ENCODE measurements at places on chromosomes 13 and 19.
A peak's percentile ranks its signal among the peaks of the same experiment; 100 is the strongest.

GRCh38 chr13:110873639-110874507 lies 41.0 kb downstream of the ANKRD10 start:
- DNase-seq, result no peak

- DNase-seq, result peak; percentile 93
Observed at GRCh38 chr19:58182989-58183816, at the start of gene ZNF274. Gene ZNF274, plus strand, starts transcription at chr19:58183061. Its CDS starts 905 bp downstream, at chr19:58183966.

- DNase-seq, result no peak
Observed at GRCh38 chr13:100892981-100893380, 218.4 kb upstream of the TMTC4 start.

- no peak for DNase-seq
Observed at GRCh38 chr19:18274219-18274780, at the start of gene IQCN. Gene IQCN, minus strand, starts transcription at chr19:18274452. Its CDS starts 4,974 bp downstream, at chr19:18269478.

DNA sequence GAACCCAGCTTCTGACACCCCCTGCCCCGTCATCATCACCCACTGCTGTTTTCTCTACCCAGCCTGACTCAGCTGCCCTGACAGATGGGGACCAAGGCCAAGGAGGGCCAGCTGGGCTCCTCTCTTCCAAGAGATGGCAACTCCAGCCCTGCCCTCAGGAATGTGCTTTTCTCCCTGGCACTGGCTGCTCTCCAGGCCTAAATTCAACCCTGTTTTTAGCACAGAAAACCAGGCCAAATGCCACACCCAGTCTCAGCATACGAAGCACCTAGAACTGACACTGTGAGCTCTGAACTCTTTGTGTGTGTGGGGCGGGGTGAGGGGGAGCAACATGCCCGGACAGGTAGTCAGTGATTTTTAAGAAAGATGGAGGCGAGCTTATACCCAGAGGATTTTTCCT lies 23.4 kb upstream of the IGFL1 start:
- DNase-seq, result no peak

DNA sequence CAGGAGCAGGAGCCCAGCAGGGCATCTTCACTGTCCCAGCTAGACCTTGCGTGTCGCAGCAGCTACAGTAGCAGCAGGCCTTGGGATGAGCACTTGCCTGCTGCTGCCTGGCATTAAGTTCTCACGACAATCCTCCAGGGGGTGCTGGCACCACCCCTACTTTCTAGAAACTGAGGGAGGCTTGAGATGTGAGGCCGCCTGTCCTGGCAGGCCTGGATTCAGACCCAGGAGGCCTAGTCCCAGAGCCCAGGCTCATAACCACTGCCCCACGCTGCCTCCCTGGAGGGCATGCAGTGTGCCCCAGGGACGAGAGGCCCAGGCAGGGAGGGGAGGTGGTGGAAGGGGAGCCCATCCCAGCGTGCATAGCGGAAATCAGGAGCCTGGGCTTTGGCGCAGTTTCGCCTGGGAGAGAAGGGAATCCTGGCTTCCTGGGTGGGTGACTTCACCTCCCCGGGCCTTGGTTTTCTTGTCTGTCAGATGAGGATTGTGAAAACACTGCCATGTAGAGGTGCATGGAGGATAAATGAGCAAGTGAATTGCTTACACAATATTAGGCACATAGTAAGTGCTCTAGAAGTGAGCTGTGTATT lies 26.1 kb downstream of the PPP5C start:
- no peak for DNase-seq

GRCh38 chr13:66528180-66528579 lies 702.0 kb downstream of the PCDH9 start:
- DNase-seq, result no peak

DNA sequence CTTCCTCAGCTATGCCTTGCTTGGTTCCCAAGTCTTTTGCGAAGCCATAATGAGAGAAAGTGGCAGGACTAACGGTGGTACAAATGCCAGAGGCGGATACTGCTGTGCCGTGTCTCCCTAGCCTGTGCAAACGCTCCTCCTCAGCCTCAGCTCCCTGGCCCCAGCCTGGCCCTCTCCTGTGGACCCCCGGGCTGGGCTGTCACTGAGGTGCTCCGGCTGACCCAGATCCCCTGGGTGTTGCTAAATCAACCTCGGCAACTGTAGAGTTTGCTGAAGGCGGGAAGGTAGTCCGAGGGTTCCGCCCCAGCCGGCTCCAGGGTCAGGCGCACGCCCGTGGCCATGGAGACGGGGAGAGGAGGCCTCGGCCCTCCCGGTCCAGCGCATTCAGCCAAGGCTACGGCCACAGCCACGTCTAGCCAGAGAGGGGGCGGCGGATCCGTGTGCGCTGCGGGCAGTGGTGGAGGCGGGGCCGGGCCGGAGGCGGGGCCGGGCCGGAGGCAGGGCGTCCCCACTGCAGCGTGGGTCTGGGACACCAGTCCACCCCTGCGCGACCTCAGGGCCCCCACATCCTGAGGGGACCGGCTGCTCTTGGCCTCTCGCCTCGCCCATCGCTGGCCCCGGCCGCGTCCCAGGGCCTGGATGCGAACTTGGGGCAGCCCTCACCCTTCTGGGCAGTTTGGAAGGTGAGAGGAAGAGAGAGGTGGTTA lies 16.4 kb upstream of the ZNF492 start:
- no peak for DNase-seq

DNA sequence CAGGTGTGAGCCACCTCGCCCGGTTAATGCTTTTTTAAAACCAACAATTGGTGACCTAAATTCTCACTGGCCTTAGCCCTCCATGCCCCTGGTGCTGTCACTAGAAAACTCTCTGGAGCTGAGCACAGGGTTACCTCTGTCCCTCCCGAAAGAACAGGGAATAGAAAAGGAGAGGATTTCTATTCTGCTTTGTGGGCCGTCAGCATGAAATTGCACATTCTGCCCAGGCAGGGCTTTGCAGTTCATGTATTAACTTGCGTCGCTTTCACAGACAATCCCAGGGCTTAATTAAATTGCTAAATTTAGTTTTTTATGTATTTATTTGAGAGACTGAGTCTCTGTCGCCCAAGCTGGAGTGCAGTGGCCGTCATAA lies 583 bp upstream of the ZNF480 start:
- no peak for DNase-seq

DNA sequence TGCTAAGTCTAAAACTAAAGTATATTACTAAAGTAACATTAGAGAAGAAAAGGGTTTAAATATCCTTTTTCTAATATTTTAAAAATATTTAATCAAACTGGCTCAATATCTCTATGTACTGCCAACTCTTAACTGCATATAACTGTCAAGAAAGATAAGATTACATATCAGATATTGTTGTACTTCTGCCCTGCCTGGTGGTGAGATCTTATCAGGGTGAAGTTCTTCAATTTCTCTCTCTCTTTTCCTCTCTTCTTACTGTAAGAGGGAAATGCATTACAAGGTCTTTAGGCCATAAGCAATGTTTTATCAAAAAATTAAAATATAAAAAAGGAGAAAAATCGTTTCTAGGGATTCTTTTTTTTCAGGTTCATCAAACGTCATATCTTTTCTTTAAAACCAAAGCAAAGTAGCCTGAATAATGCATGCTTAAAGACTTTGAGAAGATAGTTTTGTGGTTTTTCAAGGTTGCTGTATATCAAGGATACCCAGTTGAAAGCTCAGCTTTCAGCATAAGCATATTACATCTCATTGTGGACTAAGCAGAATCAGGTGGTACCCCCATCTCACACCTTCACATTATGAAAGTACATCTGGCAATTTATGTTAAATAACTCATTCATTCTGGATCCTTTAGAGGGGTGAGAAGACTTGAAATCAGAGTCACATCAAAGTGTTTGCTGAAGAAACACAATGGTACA lies 1625.7 kb upstream of the SLC10A2 start:
- no peak for DNase-seq

DNA sequence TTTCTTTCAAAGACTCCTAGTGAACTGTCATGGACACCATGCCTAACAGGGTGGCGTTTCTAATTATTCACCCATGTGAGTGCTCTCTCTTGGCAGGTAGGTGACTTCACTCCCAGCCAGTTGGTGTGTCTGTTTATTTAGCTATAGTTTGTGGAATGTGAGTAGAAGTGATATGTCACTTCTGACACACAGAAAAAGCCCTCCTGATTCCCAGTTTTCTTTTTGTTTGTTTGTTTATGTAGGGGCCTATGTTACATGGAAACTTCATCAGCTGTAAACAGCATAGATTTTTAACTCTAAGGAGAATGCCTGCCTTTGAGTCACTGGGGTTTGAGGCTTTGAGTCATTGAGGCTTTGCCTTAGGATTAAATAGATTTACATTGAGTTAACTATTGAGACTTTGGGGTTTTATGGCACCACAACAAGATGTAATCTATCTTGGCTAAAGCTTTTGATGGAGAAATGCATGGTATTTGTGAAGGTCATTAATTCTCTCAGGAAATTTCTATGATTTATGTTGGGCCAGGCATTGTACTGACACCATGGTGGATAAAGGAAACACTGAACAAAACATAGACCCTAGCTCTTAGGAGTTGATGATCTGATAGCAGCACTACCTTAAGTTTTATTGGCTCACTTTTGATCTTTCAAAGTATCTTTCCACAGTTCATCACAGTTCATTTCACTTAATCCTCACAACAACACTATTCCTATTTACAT lies 45.3 kb downstream of the UFM1 start:
- DNase-seq, result no peak

GRCh38 chr19:34475026-34475974 lies 6.3 kb upstream of the WTIP start:
- DNase-seq, result peak; percentile 24

GRCh38 chr13:45718063-45718462 lies 15.9 kb downstream of the CBY2 start:
- no peak for DNase-seq

DNA sequence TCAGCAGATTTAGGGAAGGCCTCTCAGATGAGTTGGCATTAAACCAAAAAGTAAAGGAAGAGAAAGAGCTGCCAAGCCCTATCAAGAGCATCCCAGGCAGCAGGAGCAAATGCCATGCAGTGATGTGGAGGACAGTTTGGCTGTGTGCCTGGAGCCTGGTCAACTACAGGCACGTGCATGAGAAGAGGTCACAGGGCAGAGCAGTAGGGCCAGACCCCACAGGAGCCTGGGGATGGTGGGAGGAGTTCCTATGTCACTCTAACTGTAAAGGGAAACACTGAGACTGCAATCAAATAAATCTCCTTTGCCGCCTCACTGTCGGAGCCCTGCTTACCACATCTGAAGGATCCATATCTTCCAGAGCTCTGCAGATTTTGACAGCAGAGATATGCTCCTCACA lies 240.5 kb downstream of the ENOX1 start:
- DNase-seq, result no peak

GRCh38 chr13:98503175-98504028 lies 73.5 kb downstream of the STK24 start:
- DNase-seq, result no peak

GRCh38 chr19:8306235-8307054 lies 1.7 kb downstream of the CD320 start:
- no peak for DNase-seq

GRCh38 chr13:62305756-62306155 lies 890.1 kb upstream of the PCDH20 start:
- DNase-seq, result no peak

DNA sequence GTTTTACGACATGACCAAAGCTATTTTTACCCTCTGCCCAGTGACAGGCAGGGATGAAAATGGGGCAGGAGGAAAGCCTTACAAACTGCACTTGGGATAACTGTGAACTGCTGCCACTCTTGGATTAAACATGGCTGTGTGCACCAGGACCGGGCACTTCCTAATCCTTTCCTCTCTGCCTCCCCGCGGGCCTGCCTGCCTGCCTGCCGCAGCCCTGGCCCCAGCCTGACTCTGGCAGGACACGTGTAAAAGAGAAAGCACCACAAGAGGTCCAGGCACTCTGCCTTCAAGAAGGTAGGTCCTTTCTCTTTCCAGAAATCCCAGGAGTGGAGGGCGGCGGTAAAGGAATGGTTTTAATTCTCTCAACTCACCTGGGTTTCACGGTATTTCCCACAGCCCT lies 4.8 kb downstream of the TSHZ3 start:
- DNase-seq, result no peak

DNA sequence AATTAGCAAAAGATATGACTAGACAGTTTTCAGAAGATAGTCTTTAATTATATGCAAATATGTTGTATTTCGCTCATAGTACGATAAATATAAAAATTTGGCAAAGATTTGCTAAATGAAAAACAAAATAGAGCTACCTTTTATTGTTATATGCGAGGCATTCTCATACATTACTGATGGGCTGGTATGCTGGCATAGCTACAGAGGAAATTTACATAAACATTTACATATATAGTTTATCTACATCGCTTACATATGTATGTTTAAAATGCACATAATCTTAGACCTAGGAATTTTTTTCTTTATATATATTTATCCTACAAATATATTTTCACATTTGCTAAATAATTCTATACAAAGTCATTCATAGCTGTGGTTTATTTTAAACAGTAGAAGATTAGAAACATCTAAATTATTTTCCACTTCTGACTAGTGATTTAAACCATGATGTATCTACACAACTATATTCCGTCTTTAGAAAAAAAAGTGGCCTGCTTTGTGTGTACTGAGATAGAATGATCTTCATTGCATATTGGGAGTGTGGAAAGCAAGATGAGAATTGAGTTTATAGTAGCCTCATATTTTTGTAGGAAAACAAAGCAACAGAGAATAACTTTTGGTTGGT lies 1345.0 kb upstream of the SLC10A2 start:
- DNase-seq, result no peak

GRCh38 chr19:15850385-15850784 lies 34.9 kb upstream of the OR10H1 start:
- DNase-seq, result no peak

Data from activated CD4-positive, alpha-beta T cell treated with anti-CD3 and anti-CD28 coated beads, Interleukin-2, amount 50 U/mL, for 48 hours (primary cell).